ENCODE measurements at places on chromosomes 3 and 15.

DNA sequence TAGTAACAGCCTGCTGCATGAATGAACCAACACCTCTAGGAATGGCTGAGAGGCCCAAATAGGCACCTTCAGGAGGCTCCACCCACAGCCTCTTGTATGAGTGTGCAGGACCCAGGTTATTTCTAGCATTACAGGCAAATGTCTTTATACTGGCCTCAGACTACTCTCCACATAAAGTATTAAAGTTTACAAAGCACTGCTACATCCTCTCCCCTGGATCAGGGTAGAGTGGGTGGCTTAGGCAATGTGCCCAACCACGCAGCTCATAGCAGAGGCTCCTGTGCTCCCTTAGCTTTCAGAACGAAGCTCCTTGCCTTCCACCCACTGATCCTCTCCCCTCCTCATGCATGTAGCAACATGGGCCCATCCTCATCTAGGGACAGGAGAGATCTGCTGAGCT, 16.3 kb downstream of the TMEM43 start:
- DNase-seq, result no peak

DNA sequence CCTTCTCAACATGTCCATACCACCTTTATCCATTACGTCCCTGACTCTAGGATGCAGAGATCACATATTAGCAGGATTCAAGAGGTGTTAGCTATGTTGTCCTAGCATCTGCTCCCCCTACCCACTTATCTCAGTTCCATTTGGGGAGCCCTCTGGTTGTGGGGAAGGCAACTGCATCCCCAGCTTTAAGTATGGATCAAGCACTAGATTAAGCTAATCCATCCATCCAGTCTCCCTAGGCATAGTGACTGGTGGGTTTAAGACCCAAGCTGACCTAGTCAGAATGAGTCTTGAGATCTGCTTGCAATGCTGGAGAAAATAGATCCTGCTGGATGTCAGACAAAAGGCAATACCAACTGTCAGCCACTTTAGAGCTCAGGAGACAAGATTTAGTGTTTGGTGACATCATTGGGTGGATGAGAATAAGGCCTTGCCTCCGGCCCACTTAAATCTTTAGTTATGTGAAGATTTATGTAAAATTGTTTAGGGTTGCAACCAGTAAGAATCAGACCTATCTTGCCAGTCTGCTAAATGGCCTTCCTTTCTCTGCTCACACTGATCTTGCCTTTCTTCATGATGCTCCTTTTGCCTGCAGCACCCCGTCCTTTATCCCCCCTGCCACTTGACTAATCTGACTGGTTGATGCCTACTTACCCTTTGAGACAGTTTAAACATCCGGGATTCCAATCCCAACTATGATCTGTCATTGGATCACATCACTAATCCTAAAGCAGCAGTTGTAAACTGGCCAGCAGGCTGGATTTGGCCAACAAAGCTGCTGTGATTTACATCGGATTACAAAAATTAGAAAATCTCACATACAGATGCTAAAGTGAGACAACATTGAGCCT, 2.1 kb upstream of the ISY1 start:
- no peak for DNase-seq

- no peak for DNase-seq
Measured at GRCh38 chr3:27746838-27747237, 24.7 kb upstream of the EOMES start.

DNA sequence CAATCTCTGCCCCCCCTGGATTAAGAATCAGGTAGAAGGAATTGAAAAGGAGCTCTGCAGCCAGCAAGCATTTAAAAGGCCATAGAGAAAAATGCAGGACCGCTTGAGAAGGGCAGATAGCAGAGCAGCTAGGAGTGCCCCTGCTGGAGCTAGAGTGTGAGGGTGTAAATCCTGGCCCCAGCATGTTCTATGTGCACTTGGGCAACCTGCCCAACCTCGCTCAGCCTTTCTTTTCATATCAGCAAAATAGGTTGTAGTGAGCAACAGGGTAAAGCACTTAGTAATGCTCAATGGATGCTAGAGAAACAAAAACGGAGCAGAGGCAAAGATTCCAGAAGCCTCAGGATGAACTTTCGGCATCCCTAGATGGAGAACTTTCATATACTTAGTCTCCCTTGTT, 25.0 kb upstream of the THBS1 start:
- DNase-seq, result no peak

DNA sequence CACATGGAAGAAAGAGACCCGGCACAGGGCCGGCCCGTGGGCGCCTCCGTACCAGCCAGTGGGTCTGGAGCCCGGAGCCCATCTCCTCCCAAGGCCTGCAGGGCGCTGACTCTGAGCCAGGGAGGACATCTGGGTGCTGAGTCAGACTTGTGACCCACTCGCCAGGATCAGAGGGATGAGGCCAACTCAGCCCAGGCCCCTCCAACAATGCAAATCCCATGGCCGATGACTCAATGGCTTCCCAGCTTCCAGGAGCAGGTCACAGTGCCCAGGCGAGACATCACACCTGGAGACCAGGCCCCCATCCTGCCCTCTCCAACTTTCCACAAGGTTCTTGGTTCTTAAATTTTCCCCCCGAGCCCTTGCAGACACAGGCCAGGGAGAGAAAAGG, 95.1 kb downstream of the LRIG1 start:
- DNase-seq, result no peak

- no peak for DNase-seq
Measured at GRCh38 chr15:35195649-35196048, 110.6 kb upstream of the NANOGP8 start.

- DNase-seq, result no peak
Measured at GRCh38 chr15:89781891-89782618, 5.9 kb downstream of the MESP2 start.

DNA sequence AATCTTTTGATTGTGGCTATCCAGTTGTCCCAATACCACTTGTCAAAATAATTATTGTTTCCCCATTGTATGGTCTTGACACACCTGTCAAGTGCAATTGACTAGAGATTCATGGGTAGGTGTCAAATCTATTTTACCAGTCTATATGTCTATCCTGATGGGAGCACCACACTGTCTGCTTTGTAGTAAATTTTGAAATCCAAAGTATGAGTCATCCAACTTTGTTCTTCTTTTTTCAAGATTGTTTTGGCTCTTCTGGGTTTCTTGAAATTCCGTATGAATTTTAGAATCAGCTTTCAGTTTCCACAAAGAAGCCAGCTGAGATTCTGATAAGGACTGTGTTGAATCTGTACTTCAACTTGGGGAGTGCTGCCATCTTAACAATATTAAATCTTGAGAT, 71.9 kb downstream of the CSNK1G1 start:
- no peak for DNase-seq

- DNase-seq, result no peak
Measured at GRCh38 chr3:171377859-171378258, 82.3 kb downstream of the TNIK start.

DNA sequence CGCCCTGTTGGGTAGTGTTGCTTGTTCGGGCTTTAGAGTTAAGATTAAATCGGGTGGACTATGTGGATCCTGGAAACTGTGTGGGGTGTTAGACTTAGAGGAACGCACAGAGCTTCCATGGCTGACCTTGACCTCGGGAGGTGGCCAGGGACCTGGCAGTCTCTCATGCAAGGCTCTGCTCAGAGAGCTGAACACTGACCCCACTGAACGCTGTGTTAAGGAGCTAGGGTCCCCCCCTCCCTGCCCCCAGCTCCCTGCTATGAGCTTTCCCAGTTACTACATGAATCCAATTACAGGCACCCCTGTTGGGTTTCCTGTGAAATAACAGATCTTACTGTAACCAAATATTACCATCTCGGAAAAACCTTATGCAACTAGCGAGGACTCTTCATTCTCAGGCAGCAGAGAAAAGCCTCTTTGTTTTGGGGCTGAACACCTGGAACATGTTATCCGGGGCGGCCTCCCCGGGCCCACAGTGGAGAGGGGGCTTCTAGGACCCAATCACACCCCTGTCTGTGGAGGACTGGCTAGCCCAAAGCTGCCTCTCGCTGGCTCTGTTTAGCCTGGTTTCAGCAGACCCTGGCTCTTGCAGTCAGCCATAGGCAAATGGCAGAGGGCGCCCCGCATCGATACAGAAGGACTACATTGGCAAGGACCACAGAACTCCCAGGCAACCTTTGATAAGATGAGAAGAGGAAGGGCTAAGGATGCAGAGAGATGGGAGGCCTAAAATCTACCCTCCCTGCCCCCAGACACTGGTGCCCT, 25.8 kb upstream of the ALDH1A3 start:
- DNase-seq, result no peak

Data from omental fat pad (tissue), 4 donors.